ENCODE measurements at places on chromosomes 11 and 22.

- no peak for DNase-seq
These were observed 428.5 kb downstream of the TMEM135 start for GRCh38 chr11:87466223-87466622.

DNA sequence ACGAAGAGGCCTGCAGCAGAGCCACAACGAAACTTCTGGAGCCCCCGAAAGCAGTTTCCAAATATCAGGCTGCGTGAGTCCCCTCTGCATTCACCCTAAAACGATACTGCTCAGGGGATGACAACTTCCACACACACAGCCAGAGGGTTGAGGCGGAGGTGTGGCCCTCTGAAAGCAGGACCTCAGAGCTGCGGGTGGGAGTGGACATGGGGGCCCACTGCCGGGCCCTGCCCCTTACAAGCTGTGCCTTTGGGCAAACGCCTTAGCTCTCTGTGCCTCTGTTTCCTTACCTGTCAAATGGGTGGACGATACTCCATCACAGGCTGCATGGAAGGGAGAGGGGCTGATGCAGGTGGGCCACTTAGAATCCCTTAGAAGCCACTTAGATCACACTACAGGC lies 53.1 kb downstream of the TRMU start:
- DNase-seq, result no peak

DNA sequence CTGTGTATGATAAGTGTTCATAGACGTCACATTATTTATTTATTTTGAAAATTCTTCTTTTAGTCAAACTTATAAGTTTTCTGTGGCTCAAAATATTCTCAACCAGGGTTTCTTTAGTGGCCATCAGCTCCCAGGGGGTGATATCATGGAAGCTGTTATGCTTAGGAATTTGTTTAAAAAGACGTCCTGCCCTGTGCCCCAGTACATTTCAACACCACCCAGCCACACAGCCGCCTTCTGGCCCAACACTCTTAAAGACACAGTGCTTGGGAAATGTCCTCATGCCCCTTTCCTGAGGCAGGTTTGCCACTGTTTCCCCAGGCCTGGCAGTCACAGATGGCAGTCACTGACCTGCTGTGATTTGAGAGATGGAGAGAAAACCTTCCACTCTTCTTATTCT lies 19.9 kb downstream of the TSKU start:
- no peak for DNase-seq

DNA sequence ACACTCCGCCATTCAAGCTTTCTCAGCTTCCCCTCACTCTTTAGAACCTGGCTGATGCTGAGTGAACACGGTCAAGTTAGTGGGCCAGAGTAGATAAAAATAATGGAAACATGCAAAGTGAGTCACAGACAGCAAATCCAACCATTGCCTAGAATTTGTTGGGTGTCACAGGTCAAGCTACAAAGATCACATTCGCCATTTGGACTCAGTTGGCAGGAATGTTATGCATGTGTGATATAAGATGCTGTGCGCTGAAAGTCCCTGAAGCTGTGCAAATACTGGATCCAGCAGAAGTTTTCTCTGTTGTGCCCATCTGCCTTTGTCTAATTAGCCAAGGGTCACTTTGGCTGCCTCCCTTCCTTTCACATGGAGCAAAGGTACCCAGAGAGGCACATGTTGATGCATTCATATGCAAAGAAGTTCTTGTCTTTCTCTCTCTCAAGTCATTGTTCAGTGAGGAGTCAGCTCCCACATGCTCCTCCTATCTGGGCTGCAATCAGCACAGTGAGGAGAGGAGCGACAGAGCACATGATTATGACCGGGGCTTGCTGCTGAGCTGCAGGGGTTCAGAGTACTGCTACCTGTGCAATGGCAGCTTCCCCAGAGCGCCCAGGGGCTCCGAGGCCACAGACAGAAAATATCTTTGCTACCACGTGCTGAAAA lies 39.7 kb downstream of the FLI1 start:
- DNase-seq, result no peak

Measured in NCI-H2029 treated with DMSO at 0.1 percent for 48 hours (cell line).